ENCODE measurements at places on chromosomes 6 and 20.

GRCh38 chr6:24117021-24117420 is 9.0 kb upstream of the NRSN1 start:
- no peak for DNase-seq

DNA sequence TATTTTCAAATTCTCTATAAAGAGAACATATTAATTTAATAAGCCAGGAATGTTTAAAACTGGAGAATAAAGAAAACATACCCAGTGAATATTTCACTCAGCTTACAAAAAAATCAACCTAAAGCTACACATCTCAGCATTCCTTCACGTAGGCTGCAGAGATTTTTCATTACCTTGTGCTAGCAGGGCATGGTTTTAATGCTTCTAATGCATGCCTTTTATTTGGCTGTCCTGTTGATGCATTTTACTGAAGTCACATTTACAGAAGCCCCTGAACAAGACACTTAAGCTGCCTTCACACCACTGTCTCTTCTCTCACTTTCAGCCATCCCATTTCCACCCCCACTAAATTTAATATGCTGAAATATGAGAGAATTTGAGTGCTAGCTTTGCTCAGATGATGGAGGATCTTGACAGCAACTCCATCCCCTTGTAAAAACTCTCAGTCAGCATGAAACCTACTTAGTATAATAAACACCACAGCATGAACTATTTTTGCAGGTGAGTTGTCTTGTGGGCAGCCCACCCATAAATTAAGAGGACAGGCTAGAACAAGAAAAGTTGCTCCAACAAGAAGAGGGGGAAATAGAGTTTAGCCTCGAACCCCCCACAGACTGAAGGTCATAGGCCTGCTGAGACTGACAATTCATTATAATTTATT is 159.4 kb downstream of the SIM1 start:
- no peak for DNase-seq

- DNase-seq: no peak
Measured at GRCh38 chr6:91796603-91797002, 1209.7 kb upstream of the MAP3K7 start.

DNA sequence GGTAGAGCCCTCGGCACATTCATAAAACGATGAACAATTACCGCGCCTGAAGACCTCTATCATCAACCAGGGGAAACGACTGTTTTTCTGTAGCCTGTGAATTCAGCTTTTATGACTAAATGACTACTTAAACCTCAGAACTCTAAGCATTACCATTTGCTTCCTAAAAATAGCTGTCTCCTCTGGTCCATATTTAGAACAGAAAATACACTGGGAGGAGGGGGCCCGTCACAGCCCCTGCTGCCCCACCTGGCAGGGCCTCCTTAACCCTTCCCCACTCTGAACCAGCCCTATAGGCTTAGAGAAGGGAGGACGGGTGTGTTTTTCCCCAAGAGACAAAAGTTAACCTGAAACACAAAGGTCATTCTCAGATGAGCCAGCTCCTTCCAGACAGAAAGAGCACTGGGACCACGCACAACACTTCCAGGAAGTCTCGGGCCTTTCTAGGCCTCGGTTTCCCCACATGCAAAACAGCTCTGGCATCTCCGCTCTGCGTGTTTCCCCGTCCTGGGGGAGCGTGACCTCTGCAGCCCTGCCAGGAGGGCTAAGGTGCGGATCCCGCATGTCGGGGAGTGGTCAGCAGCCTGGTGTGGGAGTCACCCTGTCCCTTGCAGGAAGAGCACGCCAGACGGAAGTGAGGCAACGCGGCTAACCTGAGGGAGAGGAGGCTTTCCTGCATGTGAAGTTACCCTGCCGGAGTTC is 193.9 kb downstream of the DLL1 start:
- no peak for DNase-seq

- DNase-seq: no peak
Measured at GRCh38 chr6:154039231-154039842, at the start of gene OPRM1. TSS of gene OPRM1 (plus strand) at chr6:154039240. CDS start at chr6:154039545, 305 bp downstream.

- DNase-seq: no peak
Measured at GRCh38 chr6:5173810-5174209, 86.9 kb downstream of the LYRM4 start.

DNA sequence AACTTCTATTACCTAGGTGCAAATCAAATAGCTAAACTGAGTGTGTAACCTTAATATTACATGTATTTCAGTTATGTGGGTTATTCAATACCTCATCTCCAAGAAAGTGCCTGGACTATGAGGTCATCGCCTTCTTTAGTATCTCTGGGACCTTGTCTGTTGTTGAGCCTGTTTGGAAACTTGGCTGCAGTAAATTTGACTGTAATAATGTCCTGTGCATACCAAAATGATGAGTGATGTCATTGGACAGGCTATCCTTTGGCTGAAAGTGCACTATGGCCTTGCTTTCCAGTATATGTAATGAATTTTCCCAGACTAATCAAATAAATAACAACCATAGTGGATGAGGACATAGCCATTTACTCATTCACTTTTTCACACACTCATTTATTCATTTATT is 455.1 kb downstream of the ADGRB3 start:
- no peak for DNase-seq

DNA sequence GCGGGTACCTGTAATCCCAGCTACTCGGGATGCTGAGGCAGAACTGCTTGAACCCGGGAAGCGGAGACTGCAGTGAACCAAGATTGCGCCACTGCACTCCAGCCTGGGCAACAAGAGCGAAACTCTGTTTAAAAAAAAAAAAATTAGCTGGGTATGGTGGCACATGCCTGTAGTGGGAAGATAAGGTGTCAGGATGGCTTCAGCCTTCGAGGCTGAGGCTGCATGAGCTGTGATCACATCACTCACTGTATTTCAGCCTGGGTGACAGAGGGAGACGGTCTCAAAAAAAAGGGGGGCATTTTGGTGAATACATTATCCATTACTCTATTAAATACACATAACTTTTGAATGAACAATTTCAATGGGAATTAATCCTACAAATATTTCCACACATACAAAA is 32.4 kb downstream of the SNX3 start:
- no peak for DNase-seq

GRCh38 chr6:157169226-157169625 is 154.1 kb downstream of the TMEM242 start:
- DNase-seq: no peak
